ENCODE measurements at places on chromosomes 2 and 18.

DNA sequence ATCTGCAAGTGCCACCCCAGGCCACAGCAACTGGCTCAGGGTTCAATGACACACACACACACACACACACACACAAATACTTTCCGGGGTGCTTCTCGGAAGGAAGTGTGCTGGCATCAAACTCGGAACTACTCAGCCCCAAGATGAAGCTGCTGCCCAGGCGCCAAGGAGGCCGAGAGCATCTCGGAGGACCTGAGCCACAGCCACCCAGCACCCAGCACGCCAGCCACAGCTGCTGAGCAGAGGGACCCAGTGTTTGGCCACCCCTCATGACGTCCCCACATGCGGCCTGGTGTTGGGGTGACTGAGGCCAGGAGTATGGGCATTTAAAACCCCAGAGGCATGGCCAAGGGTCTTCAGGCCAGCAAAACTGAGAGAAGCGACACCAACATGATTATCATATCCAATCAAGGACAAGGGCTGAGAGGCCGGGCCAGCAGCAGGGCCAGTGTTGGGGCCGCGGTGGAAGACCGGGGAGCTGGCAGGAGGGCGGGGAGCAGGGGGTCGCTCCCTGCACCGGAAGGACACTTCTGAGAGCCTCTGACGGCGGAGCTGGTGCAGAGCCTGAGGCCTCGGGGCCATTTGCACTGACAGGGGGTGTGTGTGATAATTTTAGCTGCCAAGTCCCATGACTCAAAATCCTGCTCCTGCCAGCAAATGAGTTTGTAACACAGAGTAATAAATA lies 61.8 kb downstream of the BIN1 start:
- no peak for DNase-seq

DNA sequence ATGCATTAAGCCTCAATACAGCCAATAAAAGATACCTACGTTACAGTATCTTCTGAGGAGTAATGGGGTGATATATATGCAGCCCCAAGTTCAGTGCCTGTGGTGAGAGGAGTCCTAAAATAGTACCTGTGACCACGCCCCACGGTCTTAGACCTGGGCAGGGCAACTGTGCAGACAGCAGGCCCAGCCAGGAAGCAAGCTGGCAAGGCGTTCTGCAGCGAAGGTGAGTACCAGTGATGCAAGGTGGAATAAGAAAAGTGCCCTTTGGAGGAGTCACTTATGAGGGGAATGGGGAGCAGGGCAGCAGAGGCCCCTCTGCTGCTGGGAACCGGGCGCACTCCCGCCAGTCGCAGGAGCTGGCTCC lies 12.7 kb upstream of the MAP3K2 start:
- DNase-seq = peak; percentile 48

- DNase-seq = no peak
Observed at GRCh38 chr2:133516405-133517026, 51.7 kb downstream of the NCKAP5 start.

DNA sequence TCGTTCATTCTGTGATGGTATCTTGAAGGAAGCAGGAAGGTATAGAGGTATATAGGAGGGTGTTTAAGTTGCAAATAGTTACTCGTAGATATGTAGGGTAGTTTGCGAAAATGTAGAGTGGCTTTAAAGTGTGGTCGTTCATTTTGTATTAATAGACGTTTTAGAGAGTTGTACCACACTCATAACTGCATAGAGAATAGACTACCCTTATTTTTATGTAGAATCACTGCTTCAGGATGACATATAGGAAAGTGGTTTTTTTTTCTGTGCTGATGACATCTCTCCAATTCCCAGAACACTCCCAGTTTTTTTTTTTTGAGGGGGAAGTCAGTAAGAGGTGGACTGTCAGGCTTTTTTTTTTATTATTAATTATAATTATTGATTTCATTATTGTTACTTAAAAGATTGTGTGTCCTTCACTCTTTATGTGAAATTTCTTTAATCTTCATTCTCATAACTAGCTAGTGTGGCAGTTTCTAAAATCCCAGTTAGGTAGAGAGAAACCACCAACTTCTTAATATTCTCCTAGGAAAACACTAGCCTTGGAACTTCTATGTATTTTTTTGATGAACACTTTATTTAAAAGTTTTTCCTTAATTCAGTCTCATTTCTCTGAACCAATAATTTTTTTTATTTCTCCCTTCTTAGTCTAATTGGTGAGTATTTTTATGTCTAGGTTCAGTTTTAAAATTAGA lies 1.5 kb downstream of the ACTR3 start:
- no peak for DNase-seq

GRCh38 chr2:3756306-3756705 lies 52.9 kb downstream of the DCDC2C start:
- DNase-seq = no peak

GRCh38 chr18:38587571-38587970 lies 1022.0 kb upstream of the CELF4 start:
- DNase-seq = no peak

GRCh38 chr2:154447727-154448418 lies 250.6 kb upstream of the KCNJ3 start:
- no peak for DNase-seq
